ENCODE measurements at places on chromosomes 7 and 10. TPM values are rescaled to one million over a fixed set of nuclear protein-coding genes. Genes with fewer than 3 reads are reported as not detected.

RGR gene
- not detected for total RNA-seq

TBXAS1 gene
- total RNA-seq, result 89.3 TPM

C7orf33 gene
- not detected for total RNA-seq

BTBD16 gene
- total RNA-seq, result not detected

NPFFR1 gene
- 0.45 TPM for total RNA-seq

CLRN3 gene
- not detected for total RNA-seq

DNA sequence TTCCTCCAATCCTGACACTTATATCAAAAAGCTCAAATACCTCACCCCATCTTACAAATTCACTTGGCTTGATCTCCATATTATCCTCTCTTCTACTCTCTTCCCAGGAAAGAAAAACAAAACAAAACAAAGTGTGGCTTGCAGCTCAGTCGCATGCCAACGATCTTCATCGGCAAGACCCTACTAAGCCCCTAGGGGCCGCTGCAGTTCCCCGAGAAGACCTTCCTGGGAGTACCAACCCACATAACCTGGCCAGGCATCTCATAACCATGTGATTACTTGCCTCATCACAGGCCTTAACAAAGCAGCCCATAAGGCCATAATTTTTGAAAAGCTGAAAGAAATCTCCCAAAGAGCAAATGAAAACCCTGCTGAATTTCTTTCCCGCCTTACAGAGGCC lies 103.7 kb downstream of the ZNF92 start:
- DNase-seq, result no peak
- H3K4me1 ChIP-seq, result no peaks in the 10 kb centered on the region
- H3K27me3 ChIP-seq, result no peaks in the 10 kb centered on the region
- no peak overlapping the region for H3K4me3 ChIP-seq
- no peak overlapping the region for H3K27ac ChIP-seq
- H3K36me3 ChIP-seq, result no peaks in the 10 kb centered on the region

DNA sequence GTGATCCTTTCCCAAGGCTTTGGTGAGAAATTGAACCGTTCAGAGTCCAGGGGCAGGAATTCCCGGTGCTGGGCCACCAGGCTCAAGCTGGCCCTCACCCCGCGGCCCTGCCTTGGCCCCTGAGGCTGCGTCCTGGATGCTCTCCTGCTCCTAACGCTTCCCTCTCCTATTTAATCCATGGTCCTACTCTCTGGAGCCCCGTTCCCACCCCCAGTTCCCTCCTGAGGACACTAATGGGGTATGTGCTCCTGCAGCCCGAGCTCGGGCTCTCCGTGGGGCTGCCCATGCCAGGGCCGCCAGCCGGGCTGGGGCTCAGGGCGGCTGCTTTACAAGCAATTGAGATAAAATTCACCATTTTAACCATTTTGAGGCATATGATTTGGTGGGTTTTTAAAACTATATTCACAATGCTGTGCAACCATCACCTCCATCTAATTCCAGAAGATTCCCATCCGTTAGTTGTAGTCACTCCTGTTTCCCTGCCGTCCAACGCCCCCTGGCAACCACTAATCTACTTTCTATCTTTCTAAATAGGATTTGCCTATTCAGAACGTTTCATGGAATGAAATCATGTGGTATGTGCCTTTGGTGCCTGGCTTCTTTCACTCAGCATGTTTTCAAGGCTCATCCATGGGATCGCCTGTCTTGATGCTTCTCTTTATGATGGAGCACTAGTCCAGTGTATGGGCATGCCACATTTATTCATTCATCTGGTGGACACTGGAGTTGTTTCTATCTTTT lies 33.0 kb downstream of the ADAMTS14 start:
- no peaks in the 10 kb centered on the region for H3K36me3 ChIP-seq
- no peak for DNase-seq
- no peaks in the 10 kb centered on the region for H3K27me3 ChIP-seq
- H3K4me1 ChIP-seq, result no peaks in the 10 kb centered on the region
- H3K4me3 ChIP-seq, result no peak overlapping the region

GRCh38 chr7:43869867-43870240 lies 537 bp upstream of the MRPS24 start:
- peak overlapping the region; percentile 90 for H3K27ac ChIP-seq
- H3K36me3 ChIP-seq, result peaks cover 8% of the 10 kb centered on the region
- H3K4me3 ChIP-seq, result peak overlapping the region; percentile 99
- DNase-seq, result peak; percentile 61

GRCh38 chr7:42159130-42159529 lies 77.9 kb downstream of the GLI3 start:
- H3K36me3 ChIP-seq, result no peaks in the 10 kb centered on the region
- no peaks in the 10 kb centered on the region for H3K4me1 ChIP-seq
- H3K4me3 ChIP-seq, result no peak overlapping the region
- no peaks in the 10 kb centered on the region for H3K27me3 ChIP-seq
- no peak for DNase-seq

- DNase-seq, result no peak
- H3K27ac ChIP-seq, result no peak overlapping the region
- peaks cover 80% of the 10 kb centered on the region for H3K36me3 ChIP-seq
- peaks cover 8% of the 10 kb centered on the region for H3K4me1 ChIP-seq
- no peaks in the 10 kb centered on the region for H3K27me3 ChIP-seq
- H3K4me3 ChIP-seq, result no peak overlapping the region
Observed at GRCh38 chr10:72342911-72343310, 11.8 kb downstream of the DNAJB12 start.

DNA sequence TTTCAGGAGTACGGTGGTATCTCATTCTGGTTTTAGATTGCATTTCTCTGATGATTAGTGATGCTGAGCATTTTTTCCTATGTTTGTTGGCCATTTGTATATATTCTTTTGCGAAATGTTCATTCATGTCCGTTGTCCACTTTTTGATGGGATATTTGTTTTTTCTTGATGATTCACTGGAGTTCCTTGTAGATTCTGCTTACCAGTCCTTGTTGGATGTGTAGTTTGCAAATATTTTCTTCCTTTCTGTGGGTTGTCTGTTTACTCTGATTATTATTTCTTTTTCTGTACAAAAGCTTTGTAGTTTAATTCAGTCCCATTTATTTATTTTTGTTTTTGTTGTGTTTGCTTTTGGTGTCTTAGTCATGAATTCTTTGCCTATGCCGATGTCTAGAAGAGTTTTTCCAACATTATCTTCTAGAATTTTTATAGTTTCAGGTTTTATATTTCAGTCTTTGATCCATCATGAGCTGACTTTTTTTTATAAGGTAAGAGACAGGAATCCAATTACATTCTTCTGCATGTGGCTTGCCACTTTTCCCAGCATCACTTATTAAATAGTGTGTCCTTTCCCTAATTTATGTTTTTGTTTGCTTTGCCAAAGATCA lies 320.5 kb downstream of the MAGI2 start:
- no peaks in the 10 kb centered on the region for H3K4me1 ChIP-seq
- no peak for DNase-seq

DNA sequence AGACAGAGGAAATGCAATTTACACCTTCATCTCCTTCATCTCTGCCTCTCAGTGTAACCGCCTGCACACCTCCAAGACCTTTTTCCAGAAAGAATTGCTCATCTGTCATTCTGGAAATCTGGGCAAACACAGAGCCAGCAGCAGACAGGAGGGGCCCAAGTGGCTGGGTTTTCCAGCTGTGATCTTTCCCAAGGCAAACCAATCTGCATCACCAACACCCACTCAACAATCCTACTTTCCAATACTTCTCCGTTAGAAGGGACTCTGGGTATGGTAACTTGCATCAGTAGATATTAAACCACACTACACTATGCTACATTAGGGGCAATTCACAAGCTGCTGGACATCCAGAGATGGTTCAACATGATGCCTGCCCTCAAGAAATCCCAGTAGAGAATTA lies 781.8 kb upstream of the AUTS2 start:
- H3K27ac ChIP-seq, result no peak overlapping the region
- DNase-seq, result no peak
- no peak overlapping the region for H3K4me3 ChIP-seq
- H3K27me3 ChIP-seq, result no peaks in the 10 kb centered on the region
- H3K36me3 ChIP-seq, result no peaks in the 10 kb centered on the region

DNA sequence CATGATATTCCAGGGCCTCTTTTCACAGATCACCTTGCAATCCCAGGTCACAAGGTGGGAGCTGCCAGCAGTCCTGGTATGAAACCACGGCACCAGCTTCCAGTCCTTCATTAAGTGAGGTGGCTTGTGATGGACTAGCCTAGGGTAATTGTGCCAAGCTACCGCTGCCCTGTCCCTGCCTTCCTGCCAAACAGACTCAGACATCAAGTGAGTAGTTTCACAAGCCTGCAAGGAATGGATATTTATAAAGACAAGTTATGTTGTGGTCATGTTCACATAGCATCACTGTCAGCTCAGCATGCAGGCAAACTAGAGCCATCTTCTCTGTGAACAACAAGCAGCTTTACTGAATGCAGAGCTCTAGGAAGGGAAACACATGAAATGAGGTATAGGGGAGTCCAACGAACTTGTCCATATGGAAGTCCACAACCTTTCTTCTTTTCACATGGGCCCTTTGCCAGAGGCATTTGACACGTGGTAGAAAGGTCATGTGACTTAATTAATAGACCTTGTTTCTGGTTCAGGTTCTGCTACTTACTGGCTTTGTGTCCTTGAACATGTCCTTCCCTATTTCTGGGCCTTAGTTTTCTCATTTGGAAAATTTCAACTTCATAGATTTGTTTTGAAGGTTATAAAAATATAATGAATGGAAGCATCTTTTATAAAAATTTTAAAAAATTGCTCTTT lies 1061.2 kb downstream of the KCNMA1 start:
- no peak overlapping the region for H3K27ac ChIP-seq
- H3K27me3 ChIP-seq, result no peaks in the 10 kb centered on the region
- no peak for DNase-seq
- no peak overlapping the region for H3K4me3 ChIP-seq
- H3K36me3 ChIP-seq, result no peaks in the 10 kb centered on the region
- H3K4me1 ChIP-seq, result peaks cover 13% of the 10 kb centered on the region

GRCh38 chr10:110221044-110221720 lies 13.8 kb downstream of the MXI1 start:
- H3K27me3 ChIP-seq, result no peaks in the 10 kb centered on the region
- H3K36me3 ChIP-seq, result no peaks in the 10 kb centered on the region
- H3K4me1 ChIP-seq, result peaks cover 55% of the 10 kb centered on the region
- H3K27ac ChIP-seq, result peak overlapping the region; percentile 83
- peak overlapping the region; percentile 43 for H3K4me3 ChIP-seq

DNA sequence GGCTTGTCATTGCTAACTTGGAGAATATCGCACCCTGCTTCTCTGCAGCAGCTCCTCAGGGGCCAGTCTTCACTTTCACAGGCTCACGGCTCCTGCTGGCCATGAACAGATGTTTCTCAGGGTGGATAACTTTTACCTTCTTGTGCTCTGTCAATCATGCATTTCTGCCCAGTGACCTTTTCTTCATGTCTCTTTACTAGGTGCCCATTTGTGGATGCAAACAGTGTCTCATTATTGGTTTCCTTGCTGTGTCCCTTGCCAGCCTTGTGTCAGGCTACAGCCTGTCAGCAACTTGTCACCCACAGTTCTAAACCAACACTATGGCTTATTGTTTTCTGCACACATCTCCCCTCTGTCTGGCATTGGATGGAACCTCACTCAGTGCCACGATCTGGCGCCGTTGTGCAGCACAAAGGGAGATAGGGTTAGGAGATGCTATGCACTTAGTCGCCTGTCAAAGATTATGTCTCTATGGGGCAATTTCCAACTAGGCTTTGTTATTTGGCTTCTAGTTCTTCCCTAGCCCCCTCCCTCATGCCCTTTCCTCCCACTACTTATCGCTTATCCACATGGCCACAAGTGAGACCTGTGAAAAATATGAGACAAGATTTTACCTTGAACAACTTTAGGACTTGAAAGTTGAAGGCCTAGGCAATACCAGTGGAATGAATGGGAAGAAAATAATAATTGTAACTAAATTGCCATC lies 45.7 kb upstream of the NXPH1 start:
- peak; percentile 22 for DNase-seq
- H3K4me1 ChIP-seq, result no peaks in the 10 kb centered on the region
- H3K27ac ChIP-seq, result no peak overlapping the region
- no peak overlapping the region for H3K4me3 ChIP-seq
- H3K36me3 ChIP-seq, result no peaks in the 10 kb centered on the region

Measured in stomach (tissue), 19 donors.